ENCODE measurements at places on chromosomes 3 and 15.

- ATAC-seq: no peak
Measured at GRCh38 chr15:100263721-100264455, 77.9 kb downstream of the ADAMTS17 start.

DNA sequence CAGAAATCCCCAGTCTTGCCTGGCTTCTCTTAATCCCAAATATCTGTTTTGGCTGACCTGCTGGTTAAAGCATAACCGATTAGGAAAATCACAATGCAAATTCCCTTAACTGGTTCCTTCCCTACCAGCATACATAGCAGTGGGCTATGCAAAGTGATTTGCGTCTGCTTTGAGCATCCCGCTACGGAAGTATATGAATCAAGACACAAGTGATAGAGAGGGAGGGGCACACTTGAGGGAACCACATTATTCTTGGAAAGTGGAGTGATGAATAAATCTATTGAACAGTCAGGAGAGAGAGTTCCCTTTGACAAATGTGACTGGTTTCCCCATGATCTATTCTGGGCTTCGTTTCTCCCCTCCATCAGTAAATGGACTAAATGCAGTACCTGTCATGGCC lies 119.6 kb upstream of the C15orf61 start:
- no peak for ATAC-seq

- ATAC-seq: no peak
Measured at GRCh38 chr3:45198264-45199260, 27.5 kb downstream of the TMEM158 start.

- no peak for ATAC-seq
Measured at GRCh38 chr15:27260523-27260922, 289.5 kb downstream of the GABRG3 start.
